GM13977 (cell line): ENCODE measurements at places on chromosomes 13 and 19.

GRCh38 chr13:51996641-51997040, 14.6 kb downstream of the ATP7B start:
- no peak for DNase-seq

DNA sequence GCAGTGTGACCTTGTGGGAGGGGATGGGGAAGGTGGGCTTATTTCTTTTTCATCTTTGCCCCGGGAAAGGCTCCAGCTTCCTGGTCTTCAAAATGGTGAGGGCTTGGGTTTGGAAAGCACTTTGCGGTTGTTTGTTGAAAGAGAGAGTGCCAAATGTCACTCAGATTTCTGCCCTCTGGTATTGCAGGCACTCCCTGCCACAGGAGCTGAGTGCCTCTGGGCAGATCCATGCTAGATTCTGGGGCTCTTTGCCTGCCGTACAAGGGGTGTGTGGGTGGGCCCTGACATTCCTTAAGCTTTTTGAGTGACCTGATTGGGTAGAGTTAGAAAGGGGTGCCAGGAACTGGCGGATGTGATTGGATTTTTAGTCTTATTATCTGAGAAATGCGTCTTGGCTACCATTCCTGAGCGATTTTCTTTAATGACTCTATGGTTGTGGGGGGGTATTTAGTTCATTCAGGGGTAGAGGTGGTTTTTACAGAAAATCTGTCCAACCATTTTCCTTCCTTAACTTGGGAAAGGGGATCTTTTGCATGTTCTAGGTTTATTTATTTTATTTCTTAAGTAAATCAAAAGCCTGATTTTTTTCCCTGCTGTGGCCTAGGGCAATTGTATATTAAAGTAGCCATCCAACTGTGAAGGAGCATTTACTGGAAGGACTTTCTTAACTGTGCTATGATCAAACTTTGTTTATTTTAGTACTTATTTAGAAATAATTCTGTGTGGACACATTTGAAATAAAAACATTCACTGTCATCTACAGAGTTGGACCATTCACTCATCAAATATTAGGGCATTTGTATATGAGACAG, 3.2 kb downstream of the ARHGAP35 start:
- DNase-seq: no peak

DNA sequence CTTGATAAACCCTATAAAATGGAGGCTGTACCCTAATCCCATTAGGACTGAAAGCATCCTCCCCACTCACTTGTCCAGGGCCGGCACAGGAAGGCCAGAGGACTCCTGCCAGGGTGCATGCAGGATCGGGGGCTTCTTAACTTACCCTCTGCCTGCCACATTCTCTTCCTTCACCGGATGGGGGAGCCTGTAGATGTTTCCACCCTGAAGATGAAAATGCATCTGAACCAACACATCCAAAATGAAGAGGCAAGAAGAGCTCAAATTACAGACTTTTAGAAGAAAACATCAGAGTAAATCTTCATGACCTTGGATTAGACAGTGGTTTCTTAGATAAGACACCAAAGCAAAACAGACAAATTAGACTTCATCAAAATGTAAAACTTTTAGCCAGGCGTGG, 25.9 kb upstream of the NAPA start:
- no peak for DNase-seq

DNA sequence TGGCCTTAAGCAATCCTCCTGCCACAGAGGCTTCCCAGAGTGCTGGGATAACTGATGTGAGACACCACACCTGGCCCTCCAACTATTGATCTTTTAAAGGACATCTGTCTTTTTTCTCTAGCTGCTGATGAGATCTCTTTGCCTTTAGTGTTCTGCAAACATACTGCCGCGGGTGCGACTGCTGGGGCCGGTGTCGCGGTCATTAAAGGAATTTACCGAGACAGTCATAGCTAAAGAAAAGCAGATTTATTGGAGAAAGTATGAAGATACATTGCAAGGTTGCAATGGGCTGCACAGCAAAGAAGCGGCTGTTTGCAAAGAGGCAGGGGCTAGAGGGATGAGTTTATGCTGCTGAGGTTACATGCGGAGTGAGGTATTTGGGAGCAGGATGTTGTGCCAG, 31.2 kb upstream of the LRRC4B start:
- DNase-seq: no peak

DNA sequence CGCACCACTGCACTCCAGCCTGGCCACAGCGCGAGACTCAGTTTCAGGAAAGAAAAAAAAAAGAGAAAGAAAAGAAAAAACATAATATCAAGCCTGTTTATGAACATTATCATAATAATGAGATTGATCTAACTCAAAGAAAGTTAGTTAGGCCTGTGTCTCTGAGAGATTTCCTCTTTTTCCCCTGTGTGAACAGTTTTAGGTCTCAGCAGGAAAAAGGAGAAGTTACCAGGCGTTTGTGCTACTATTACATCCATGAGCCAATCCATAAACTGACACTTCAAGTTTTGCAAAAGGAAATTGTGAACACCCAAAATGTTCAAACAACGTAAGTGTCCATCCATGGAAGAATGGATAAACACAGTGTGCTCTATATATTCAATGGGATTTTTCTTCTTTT, 3.8 kb downstream of the TARM1 start:
- peak; percentile 1 for DNase-seq

- DNase-seq: no peak
Observed at GRCh38 chr19:15769586-15769985, 17.9 kb upstream of the OR10H5 start.

- DNase-seq: peak; percentile 71
Observed at GRCh38 chr19:37905946-37906868, at the start of gene WDR87. WDR87 (minus strand) TSS chr19:37906594; CDS start chr19:37898239, 8,355 bp downstream.

GRCh38 chr13:94968040-94968756, 255.9 kb upstream of the SOX21 start:
- peak; percentile 26 for DNase-seq

- DNase-seq: no peak
Observed at GRCh38 chr13:104571161-104571892, 1505.1 kb upstream of the SLC10A2 start.

GRCh38 chr19:5665781-5666513, 14.4 kb downstream of the MICOS13 start:
- peak; percentile 52 for DNase-seq

- no peak for DNase-seq
Observed at GRCh38 chr13:49026851-49027250, 51.1 kb downstream of the FNDC3A start.

DNA sequence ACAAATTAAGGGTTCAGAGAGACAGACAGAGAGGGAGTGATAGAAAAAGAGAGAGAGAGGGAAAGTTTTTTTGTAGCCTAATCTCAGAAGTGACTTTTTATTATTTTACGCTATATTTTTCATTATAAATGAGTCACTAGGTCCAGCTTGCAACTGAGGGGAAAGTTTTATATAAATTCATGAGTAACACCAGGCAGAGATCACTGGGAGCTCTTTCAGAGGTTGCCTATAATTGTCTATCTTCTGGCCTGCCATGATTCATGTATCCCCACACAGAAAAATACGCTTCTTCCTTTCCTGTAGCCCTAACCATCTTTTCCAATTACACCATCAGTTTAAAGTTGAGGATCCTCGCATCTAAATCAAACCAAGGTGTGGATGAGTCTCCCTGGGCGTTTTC, 467.9 kb downstream of the SLITRK1 start:
- DNase-seq: no peak

DNA sequence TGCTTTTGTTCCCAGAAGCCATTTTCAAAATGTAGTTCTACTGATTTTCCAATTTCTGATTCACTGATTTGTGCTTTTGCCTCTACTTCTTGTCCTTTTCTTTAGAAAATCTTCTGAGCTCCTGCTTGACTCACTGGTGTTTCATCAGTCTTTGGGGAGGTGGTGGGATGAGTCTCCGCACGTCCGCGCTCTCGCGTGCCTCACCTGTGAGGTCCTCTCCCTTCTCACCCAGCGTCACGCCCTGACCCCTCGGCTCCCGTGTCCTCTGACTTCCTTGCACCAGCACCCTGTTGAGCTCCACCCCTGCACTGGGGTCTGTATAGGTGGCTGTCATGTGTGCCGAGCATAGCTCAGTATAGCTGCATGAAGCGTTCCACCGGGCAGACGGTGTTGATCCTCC, 52.7 kb upstream of the MCF2L start:
- DNase-seq: no peak

- DNase-seq: no peak
Observed at GRCh38 chr13:39410096-39410901, 192.7 kb downstream of the LHFPL6 start.

GRCh38 chr13:20703780-20704458, 420 bp downstream of the IL17D start:
- peak; percentile 97 for DNase-seq

DNA sequence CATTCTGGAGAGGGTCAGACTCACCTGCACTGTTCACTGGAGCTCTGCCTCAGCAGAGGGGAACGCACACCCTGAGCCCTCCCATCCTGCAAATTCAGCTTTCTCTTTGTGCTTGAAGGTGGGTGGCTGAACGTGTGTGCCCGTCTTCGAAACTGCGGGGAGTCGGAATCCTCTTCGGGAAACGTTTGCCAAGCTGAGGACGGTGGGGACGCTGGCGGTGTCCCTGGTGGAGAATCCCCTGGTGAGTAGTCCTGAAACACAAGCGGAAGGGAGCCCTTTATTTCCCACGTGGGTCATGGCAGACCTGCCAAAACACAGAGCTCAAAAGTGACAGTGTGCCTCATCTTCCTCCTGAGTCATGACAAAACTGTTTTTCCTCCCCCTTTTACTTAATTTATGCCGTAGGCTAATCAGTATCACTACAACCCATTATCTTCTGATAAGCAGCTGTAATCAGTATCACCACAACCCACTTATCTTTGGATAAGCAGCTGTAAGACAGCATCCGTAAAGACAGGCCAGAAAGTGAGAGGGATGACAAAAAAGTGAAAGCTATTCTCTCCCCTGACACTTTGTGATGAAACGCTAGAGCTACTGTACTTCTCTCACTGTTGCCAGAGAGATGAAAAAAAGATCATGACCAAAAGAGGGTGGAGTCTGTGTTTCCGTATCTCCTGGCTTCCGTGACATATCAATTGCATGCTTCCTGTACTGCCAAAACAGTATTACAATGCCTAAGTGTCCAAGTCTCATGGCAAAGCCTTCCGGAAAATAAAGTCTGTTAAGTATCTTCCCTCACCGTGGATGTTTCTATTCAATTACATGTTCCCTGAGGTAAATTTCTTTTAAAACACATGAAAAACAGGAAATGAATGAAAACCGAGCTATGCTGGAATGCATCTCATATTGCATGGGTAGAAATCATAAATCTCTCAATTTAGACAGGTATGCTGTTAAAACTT, 155.5 kb downstream of the TBC1D4 start:
- DNase-seq: peak; percentile 56

DNA sequence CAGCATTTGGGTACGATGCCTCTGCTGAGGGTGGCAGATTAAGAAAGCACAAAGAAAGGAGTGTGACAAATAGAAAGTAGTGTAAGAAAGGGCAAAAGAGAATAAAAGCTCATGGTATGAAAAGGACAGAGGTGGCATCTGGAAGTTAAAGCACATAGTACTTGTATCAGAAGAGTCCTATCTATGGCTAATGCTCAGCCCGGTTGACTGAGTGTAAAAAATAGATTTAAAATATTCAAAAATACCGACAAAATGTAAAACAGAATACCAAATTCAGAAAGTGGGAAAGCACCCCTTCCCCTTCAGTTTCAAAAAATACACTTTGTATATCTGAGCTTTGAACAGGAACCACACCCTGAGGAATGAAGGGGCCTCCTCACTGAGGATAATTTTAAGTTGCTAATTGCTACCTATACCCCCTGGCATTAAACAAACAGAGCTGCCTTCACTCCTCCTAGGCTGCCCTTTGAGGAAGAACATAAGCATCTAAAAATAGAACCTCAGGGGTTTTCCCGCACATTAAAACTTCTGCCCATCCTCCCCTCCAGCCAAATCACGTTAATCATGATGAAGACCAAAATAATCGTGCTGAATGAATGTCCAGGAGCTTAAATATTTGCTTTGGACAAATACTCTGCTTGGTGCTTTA, 43.3 kb downstream of the DLEU7 start:
- DNase-seq: no peak

DNA sequence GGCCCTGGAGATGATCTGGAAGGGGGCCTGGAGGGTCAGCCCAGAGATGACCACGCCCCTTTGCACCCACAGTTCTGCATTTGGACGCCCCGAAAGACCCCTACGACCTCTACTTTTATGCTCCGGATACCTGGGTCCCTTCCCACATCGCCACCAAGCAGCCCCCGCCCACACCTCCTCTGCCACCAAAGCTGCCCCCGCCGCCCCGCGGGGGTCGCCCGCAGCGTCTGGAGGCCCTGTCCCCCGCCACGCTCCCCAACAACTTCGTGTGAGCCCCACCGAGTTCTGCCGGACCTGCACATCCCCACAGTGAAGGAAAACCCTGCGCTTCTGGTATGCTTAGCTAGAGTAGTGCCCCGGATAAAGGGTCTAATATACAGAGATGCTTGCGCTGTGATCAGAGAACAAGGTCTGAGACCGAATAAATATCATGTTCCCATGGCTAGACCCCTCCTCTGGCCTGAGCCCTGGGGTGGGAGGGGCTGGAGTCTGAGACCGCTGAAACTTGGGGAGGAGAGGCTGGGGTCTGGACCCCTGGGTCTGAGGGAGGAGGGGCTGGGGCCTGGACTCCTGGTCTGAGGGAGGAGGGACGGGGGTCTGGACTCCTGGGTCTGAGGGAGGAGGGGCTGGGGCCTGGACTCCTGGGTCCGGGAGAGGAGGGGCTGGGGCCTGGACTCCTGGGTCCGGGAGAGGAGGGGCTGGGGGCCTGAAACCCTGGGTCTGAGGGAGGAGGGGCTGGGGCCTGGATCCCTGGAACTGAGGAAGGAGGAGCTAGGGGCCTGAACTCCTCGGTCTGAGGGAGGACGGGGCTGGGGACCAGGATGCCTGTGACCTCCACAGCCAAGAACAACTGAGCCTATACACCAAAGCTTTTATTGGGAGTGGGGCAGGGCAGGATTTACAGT, 3.6 kb downstream of the GFY start:
- no peak for DNase-seq

DNA sequence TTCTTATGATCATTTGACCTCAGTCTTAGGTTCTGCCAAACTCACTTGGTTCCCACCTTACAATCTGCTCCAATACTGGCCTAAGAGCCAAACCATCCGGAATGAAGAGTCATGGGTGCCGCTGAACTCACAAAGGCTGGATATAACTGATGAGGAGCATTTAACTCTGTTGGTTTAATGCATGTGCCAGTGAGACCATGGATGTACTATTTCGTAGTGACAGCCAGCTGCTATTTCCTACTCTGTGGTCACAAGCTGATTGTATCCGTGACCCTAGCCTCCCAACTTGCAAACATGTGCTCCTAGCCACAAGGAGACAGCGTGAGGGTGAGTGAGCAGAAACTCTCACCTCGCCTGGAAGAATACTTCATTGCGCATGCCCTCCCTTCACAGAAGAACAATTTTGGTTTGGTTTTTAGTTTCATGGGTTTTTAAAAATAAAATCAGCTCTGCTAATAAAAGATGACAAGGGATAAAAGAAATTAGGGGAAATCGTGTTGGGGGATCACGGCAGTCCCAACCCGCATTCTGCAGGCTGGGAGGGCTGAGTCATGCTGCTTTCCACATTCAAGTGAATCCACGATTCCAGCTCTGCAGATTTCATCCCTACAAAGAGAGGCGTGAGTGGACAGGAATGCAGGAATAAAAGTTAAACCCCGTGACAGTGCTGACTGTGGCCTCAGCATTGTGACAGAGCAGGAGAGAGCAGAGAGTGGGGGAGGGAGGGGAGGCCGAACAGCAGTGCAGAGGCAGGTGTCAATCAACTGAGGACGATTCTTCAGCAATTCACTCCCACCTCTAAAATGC, 66.8 kb upstream of the RAP2A start:
- DNase-seq: no peak
